CD4-positive, alpha-beta T cell treated with Interferon gamma for 1 hour (primary cell): ENCODE measurements at places on chromosomes 2 and 18.
A peak's percentile ranks its signal among the peaks of the same experiment; 100 is the strongest.

DNA sequence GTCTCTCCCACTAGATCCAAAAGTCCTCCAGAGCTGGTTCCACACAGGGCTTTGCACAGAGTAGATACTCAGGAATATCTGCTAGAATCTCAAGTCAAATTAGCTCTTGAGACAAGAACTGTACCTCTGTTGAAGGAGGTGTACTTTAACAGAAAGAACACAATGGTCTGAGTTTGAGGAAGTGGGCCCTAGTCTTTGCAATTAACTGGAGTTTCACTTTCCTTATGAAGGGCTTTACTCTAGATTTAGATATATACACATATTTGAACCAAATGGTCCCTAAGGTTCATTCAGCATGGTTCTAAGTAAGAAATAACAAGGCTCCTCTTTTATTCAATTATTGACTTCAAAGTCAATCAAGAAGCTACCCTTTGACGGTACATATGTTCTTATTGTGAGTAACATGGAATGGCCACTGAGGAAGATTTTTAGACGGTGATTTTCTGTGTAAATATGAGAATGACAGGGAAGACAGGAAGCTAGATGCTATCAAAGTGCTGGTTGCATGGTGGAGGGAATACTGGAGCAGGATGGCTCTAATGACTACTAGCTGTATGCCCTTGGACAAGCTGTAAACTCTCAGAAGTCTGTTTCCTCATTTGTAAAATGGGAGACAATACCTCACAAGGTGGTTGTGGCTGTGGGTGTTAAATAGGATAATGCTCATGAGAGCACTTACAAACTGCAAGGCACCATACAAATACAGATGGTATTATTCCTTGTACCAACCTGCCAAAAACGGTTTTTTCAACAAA, 73.5 kb upstream of the SERTAD2 start:
- no peak for DNase-seq

- no peak for DNase-seq
Observed at GRCh38 chr2:134934641-134935040, 16.0 kb downstream of the CCNT2 start.

DNA sequence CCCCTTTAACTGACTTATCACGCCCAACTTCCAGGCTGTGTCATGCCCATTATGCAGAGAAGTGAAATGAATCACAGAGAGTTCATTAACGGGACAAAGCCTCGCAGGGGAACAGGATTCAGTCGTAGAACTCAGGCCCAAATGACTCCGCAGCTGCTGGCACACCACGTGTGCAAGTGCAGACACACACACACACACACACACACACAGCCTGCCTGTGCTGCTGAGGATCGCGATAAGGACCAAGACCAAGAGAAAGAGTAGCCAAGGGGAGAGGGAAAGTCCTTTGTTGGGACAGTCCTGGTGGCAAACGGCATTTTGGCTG, 90.0 kb upstream of the TAF1B start:
- DNase-seq = peak; percentile 75

GRCh38 chr2:203740871-203741281, 34.4 kb downstream of the CD28 start:
- peak; percentile 46 for DNase-seq

DNA sequence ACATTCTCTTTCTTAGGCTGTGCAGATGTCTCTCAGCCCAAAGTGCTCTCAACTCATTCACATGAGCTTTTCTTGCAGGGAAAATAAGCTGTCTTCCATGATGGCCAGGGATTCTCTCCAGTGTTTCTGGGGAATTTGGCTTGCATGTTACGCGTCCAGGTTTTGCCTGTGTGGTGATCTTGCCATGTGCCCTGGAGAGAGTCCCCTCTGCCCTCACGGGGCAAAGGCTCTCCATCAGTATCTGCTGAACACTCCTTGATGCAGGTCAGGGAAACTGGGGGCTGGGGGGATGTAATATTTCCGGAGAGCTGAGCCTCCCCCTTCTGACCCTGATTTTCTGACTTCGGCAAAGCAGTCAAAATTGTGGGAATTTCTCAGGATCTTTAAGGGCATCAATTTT, 87.6 kb downstream of the ACKR3 start:
- DNase-seq = no peak

DNA sequence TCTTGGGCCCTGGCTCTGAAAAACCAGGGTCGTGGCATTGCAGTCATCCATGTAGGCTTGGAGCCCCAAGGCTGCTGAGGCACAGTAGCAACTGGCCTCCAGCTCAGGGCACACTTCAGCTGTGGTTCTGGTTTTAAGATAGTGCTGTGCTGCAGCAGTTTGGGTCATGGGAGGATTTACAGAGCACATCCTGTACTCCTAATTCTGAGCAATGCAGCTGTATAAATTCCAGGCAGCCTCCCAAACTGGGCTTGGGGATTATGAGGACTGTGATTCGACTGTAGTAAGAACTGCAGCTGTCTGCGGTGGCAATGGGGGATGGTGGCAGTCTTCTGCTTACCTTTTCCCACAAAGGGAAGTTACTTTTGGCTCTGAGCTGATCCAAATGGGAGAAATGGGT, 536.3 kb upstream of the GCFC2 start:
- DNase-seq = no peak

- DNase-seq = no peak
Observed at GRCh38 chr18:6374340-6374739, 40.4 kb downstream of the L3MBTL4 start.

DNA sequence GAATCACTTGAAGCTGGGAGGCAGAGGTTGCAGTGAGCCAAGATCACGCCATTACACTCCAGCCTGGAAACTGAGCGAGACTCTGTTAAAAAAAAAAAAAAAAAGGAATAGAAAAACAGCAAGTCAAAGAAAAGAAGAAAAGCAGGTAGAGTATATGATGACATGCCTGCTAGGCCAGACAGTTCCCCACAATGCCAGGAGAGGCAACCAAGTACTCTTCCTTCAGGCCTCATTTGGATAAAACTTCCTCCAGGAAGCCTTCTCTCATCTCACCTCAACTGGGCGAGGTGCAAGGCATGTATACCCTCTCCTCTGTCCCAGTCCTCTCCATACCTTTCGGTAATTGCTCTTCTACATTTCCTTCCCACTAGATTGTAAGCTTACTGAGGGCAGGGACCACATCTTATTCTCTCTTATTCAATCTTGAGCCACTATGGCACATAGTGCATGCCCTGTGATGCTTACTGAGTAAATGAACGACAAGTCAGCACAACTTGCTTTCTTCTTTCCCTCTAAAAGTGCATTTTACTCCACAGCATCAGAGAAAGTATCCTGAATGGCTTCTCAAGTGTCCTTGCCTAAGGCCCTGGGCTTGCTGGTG, 10.1 kb upstream of the SPRED2 start:
- DNase-seq = no peak

DNA sequence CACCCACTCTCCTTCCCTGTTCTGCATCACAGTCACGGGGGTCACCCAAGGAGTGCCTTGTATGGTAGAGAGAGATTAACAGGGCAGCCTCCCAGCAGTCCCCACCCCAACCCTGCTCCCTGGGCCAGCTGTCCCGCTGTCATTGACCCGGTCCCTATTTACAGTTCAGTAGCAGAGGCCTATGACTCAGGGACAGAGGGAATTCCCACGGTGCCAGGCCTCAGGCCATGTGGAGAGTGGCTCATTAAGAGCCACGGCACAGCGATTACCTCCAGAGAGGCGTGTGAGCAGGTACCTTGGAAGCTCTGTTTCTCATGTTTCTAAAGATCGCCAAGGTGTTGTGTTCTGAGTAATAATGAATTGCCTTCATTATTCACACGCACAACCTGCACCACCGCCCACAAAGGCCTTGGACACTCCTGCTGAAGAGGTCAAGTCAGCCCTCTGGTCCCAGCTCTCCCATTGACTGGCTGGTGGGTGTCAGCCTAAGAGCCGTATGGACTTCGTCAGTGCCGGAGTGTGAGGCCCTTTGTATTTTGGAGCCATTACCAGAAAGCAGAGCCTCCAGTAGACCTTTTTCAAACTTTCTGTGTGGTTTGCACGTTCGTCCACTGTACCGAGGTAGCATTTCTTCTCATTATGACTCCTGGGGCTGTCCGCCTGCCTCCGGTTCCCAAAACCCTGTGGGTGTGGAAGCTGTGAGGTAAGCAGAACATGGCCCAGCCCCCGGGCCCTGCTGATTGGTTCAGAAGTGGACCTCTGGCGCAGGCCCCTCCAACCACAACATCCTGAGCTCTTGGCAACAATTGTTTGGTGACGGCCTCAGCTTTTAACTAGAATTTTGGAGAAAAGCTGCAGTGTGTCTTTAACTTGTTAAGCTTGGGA, 47.0 kb downstream of the SERTAD2 start:
- DNase-seq = peak; percentile 92
